ENCODE measurements at places on chromosomes 6 and 20.

DNA sequence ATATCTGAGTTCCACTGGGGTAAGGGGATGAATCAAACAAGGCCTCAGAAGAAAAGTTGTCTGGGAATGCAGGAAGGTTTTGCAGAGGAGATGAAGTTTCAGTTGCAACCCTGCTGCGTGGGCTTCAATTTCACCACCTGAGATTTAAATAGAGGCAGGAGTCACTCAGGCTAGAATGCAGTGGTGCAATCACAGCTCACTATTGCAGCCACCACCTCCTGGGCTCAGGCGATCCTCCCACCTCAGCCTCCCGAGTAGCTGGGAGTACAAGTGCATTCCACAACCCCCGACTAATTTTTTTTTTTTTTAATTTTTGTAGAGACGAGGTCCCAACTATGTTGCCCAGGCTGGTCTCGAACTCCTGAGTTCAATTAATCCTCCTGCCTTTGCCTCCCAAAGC lies 1.5 kb upstream of the ZNF165 start:
- H3K36me3 ChIP-seq, result peaks cover 4% of the 10 kb centered on the region
- H3K4me1 ChIP-seq, result peaks cover 21% of the 10 kb centered on the region
- peak overlapping the region; percentile 96 for H3K4me3 ChIP-seq
- H3K27ac ChIP-seq, result no peak overlapping the region
- H3K27me3 ChIP-seq, result peaks cover 2% of the 10 kb centered on the region

GRCh38 chr6:35370124-35370741 lies 27.9 kb downstream of the PPARD start:
- peaks cover 35% of the 10 kb centered on the region for H3K36me3 ChIP-seq
- peak; percentile 29 for DNase-seq
- H3K4me3 ChIP-seq, result peak overlapping the region; percentile 67
- peaks cover 56% of the 10 kb centered on the region for H3K4me1 ChIP-seq

GRCh38 chr6:151451417-151451949 lies 443 bp downstream of the RMND1 start:
- no peak for DNase-seq
- H3K27me3 ChIP-seq, result peaks cover 4% of the 10 kb centered on the region
- H3K4me3 ChIP-seq, result peak overlapping the region; percentile 97
- H3K36me3 ChIP-seq, result peaks cover 9% of the 10 kb centered on the region

DNA sequence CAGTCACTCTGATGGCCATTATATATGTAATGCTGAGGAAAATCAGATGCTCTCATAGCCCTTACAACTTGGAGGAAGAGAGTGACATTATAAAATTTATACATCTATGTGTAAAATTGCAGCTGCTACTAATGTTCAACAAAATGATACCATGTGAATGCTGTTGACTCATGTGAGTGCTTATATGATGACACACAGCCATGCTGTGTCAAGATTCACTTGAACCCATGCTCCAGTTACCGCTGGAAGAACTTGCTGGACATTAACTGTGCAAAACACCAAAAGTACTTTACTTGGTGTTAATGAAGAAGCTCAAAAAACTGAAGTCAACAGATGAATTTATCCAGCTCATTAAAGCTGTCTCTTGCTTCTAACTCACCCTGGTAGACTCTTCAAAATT lies 318.9 kb upstream of the PLCB4 start:
- H3K4me3 ChIP-seq, result no peak overlapping the region
- H3K27me3 ChIP-seq, result peaks cover 3% of the 10 kb centered on the region
- no peaks in the 10 kb centered on the region for H3K36me3 ChIP-seq
- no peak overlapping the region for H3K27ac ChIP-seq

DNA sequence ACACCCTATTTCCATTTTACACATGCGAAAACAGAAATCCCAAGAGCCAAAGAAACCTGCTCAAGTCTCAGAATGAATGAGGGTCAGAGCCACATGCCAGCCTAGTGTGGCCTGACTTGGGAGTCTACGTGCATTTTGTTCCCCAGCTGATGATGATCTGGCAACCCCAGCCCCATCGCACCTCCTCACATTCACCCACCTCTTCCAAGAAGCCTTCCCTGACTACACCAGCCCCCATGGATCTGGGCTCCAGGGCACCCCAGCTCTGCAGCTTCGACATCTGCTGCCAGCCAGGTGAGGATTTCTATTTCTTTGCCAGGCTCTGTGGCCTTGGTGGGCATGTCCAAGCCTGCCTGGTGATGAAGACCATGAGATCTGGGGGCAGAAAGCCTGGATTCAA lies 41.0 kb downstream of the ANGPT4 start:
- no peak overlapping the region for H3K27ac ChIP-seq
- H3K27me3 ChIP-seq, result no peaks in the 10 kb centered on the region
- no peak overlapping the region for H3K4me3 ChIP-seq

DNA sequence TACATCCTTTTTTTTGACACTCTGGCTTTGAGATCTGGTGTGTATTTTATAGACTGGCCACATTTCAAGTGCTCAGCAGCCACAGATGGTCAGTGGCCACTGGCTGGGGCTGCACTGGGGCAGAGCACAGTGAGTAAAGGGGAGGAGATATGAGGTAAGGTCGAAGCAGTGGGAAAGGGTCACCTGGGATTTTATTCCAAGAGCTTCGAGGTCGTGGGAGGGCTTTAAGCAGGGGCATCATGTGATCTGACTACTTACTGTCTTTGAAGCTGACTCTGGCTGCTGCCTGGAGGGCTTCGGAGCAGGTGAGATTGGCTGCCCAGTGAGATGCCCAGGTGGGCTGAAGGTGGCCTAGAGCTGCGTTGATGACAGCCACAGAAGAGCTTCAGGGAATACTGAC lies 6.7 kb downstream of the C20orf203 start:
- H3K27ac ChIP-seq, result no peak overlapping the region
- DNase-seq, result no peak
- H3K27me3 ChIP-seq, result peaks cover 5% of the 10 kb centered on the region
- H3K36me3 ChIP-seq, result no peaks in the 10 kb centered on the region
- no peak overlapping the region for H3K4me3 ChIP-seq
- no peaks in the 10 kb centered on the region for H3K4me1 ChIP-seq
